Thymus (tissue), 14 donors: ENCODE measurements at places on chromosomes 6 and 20.

DNA sequence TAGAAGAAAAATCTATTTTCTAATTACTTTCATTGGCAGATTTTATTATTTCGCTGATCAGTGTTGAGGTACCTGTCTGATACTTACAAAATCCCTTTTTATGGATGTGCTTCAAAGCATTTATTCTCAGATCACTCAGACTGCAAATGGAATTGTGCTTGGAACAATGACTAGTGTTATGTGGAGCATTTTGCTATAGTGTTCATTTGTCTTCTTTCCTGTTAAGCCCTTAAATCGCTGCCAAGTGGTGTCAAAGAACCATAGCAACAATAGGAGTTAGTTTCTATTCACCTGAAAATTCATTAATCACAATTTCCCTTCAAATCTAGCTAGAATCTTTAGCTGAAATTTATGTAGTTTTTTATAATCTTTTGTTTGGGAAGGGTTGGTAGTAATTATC is 29.8 kb downstream of the SMPDL3A start:
- DNase-seq, result no peak

DNA sequence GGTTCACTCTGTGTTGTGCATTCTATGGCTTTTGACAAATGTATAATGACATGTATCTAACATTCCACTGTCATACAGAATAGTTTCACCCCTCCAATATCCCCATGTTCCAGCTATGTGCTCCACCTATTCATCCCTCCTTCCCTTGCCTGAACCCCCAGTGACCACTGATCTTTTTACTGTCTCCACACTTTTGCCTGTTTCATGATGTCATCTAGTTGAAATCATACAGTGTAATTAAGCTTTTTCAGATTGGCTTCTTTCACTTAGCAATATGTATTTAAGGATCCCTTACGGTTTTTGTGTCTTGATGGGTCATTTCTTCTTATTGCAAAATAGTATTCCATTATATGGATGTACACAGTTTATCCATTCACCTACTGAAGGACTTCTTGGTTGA is 39.8 kb downstream of the TGM6 start:
- no peak for DNase-seq

GRCh38 chr20:46014517-46015396 is 6.0 kb downstream of the MMP9 start:
- DNase-seq, result no peak

DNA sequence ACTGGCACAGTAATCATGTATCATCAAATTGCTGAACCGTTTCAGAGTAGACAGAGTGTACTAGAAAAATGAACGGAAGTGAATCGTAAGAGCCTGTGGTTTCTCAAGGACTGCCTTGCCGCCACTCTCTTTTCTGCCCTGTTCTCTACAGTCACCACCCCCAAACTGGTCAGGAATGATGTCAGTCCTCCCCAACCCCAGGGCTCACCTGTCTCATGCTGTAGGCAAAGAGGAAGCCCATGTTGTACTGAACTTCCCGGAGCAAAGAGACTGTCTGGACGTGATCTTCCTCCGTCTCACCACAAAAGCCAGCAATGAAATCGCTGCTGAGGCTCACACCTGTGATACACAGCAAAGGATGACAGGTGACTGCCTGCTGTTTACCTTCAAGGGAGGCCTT is 31.0 kb downstream of the CDK5RAP1 start:
- peak; percentile 4 for DNase-seq

DNA sequence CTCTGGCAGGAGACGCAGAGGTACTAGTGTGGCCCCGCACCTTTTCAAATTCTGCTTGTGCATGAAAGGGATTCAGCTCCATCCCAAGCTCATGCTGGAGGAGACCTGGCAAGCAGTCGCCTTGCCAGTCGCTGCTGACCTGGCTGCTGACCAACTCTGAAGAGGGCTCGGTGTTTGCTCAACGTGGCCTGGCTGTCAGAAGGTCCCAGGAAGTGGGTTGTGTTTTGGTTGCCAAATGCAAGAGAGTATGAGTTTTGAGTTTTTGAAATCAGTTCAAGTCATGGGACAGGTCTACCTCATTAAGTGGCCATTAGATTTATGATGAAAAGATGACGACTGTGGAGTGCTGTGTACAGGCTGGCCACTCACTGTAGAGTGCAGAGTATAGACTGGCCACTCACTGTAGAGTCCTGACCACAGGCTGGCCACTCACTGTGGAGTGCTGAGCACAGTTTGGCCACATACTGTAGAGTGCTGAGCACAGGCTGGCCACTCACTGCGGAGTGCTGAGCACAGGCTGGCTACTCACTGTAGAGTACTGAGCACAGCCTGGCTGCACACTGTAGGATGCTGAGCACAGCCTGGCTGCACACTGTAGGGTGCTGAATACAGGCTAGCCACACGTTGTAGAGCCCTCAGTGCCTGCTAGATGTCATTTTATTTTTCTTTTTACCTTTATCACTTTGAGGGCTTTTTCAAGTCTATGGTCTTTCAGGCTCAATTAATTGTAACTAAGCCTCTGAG is 193.9 kb downstream of the ZNF217 start:
- DNase-seq, result no peak

GRCh38 chr6:12886961-12887775 is 170.6 kb downstream of the PHACTR1 start:
- DNase-seq, result no peak

DNA sequence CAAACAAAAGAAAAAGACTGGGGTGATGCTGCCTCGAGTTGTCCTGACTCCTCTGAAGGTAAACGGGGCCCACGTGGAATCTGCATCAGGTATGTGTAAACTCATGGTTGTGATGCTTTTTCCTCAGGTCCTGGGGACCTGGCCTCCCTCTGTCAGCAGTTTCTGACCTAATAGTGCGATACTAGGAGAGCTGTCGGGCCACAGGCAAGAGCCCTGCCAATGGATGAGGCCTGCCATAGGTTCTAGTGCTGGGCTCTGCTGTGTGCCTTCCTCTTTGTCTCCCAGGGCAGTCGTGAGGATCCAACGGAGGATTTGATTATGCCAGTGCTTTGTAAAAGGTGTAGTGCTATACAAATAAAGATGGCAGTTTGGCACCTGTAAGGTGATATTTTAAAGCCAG is 71.2 kb downstream of the ASXL1 start:
- no peak for DNase-seq

GRCh38 chr6:49892280-49892679 is 25.9 kb upstream of the CRISP1 start:
- DNase-seq, result no peak

DNA sequence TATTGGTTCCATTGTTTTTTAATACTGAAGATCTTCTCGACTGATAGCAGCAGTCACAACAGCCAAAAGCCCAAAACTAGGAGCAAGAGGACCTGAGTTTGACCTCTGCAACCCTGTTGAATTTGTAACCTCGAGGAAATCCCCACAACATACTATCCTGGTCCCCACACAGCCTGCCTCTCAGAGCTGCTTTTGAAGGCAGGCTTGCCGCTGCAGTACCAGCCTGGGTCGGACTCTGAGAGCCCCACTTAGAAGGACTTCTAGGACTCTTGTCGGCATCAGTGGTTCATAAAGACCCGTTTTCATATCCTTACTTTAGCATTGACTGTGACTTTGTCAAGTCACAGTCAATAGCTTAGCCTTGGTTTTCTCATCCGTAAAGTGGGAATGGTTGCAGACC is 49.3 kb downstream of the EBF4 start:
- no peak for DNase-seq

GRCh38 chr6:84052204-84052882 is 18.8 kb downstream of the MRAP2 start:
- no peak for DNase-seq

DNA sequence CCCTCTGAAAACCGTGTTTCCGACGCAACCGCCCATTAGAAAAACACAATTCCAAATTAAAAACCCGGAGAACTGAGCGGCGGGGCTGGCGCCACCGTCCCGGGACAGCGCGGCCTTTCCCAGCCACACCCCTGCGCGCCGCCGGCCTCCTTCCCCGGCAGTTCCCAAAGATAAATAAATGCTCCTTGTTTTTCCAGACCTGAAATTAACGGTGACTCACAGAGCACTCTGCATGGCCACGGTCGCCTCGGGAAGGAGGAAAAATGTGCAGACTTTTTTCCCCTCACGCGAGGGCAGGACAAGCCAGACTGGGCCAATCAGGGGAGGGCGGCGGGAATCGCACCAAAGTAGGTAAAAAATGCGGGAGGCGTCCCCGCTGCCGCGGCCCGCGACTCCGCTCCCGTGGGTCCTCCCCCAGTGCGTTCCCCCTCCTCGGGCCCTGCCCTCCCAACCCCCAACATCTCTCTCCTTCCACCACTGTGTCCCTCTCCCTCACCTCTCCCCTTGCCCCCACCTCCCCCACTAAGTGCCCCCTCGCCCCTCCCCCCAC is 828 bp upstream of the DSTN start:
- DNase-seq, result no peak

- DNase-seq, result no peak
These were observed 20.1 kb downstream of the RNASET2 start for GRCh38 chr6:166936079-166936787.

GRCh38 chr20:45905505-45906079 is 6.4 kb downstream of the PLTP start:
- no peak for DNase-seq
